Stimulated activated CD4-positive, alpha-beta T cell treated with anti-CD3 and anti-CD28 coated beads, Interleukin-12 subunit alpha, Interleukin-12 subunit beta, amount 100 ng/mL, for 48 hours (primary cell): ENCODE measurements at places on chromosomes 3 and 15.

DNA sequence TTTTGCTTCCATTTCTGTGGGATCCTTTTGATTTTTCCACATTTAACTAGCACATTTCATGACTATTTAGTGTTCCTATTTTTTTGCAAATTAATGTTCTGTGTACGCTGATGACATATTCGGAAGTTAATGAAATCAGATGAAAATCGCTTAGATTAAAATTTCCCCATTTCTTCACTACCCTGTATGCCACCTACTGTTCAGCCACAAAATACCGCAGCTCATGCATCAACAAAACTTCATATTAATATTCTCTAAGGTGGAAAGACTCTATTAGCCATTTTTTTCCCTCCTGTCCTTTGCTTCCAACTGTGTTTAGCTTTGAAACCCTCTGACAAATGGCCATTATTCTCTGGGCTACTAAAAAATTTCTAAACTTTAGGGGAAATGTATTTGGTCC lies 300.6 kb downstream of the MECOM start:
- no peak for DNase-seq

DNA sequence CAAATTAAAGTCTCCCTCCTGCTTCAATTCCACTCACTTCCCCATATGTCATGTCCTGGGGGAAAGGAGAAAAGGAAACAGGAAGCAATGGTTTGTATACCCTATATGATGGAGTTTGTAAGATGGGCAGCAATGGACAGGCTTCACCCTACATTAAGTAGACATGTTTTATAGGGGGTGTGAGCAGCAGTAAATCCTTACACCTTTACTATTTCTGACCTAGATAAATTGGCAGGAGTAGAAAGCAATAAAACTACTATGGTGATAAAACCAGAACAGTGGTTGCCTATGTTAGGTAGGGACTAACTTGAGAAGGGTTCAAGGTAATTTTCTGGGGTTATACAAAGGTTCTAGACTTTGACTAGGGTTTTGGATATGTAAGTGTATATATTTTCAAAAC lies 301.7 kb downstream of the GBE1 start:
- DNase-seq, result no peak

DNA sequence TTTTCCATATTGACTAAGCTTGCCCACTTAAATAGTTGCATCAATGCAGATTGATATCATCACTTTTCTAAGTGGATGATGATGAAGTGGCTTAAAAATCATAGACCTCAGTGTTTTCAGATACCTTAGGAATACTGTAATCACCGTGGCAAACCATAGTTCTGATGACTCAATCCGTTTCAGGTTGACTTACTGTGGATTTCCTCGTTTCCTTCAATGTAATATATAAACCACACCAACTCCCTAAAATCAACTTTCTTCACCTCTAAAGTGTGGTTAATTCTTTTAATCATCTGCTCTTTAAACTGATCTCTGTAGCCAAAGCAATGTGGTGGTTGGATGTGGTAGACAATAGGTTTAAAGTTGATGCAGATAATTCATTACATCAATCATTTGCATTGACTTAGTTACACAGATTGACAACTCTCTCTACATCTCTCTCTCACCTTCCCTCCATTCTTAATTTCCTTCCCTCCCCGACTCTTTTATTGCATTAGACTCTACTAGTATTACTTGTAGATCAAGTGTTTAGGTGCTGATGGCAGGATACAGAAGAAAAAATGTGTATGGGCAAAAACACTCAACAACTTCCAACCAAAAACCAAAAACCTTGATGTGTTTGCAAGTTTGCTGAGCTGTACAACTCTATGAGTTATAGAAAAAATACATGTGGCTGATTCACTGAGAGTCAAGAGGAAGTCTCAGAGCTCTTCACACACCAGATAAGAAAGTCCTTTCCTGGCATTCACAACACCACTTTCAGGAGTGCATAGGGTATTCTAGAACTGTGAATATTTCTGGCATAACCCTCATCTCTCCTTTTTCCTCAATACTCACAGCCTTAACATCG lies 243.5 kb downstream of the NFKBIZ start:
- no peak for DNase-seq

GRCh38 chr3:139797724-139798343 lies 120.1 kb upstream of the NMNAT3 start:
- DNase-seq, result no peak

DNA sequence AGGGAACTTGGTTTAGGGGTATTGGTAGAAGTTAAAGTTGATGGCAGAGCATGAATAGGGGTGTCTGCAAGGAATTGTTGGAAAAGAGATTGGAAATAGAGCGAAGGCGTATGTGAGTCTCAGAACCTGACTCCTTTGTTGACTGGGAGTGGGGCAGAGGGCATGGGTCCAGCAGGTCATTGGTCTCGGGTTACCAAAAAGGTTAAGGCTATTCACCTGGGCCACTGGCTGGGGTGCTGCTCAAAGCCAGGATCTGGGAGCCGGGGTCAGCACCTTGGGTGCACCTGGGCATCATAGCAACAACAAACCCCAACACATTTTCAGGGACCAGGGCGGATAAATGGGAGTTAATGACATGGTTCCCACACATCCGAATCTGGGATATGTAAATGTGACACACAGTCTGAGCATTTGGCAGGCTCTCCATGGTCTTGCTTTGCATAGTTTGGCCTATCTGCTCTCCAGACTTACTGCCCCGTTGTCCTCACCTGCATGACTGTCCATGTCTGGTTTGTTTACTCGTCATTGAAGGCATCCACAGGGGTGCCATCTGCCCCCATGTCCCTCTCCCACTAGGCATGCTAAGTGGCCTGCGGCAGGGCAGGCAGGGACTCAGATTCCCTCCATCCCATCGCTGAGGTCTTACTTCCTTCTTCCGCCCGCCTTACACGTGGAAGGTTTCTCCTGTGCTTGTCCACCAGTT lies 10.1 kb downstream of the KLF13 start:
- no peak for DNase-seq

DNA sequence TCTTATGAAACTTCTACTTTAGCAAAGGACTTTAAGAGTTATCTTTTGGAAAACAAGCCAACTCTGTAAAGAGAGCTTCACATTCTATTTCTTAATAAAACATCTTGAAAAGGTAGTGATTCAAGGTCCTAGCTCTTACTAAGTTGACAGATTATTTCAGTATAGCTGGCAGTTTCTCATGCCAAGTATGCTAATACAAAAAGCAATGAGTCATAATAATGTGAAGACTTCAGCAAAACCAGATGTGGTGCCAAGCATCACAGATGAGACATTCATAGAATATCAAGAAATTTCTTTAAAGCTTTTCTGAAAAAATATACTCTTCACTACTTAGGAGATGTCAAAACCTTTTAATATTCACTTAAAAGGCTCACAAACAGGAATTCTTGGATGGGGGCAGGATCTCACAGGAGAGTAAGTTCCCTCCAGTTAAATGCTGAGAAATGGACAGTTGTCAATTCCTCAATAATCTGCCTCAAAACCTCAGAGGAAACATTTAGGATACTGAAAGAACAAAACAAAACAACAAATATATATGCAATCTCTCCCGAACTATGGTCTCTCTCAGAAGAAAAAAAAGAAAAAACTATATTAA lies 45.6 kb downstream of the DCBLD2 start:
- no peak for DNase-seq

- DNase-seq, result no peak
These were observed 52.9 kb upstream of the PLCL2 start for GRCh38 chr3:16831846-16832245.
